Gastrocnemius medialis (tissue), 4 donors: ENCODE measurements at places on chromosomes 4 and X. TPM values are rescaled to one million over a fixed set of nuclear protein-coding genes. Genes with fewer than 3 reads are reported as not detected.

DNA sequence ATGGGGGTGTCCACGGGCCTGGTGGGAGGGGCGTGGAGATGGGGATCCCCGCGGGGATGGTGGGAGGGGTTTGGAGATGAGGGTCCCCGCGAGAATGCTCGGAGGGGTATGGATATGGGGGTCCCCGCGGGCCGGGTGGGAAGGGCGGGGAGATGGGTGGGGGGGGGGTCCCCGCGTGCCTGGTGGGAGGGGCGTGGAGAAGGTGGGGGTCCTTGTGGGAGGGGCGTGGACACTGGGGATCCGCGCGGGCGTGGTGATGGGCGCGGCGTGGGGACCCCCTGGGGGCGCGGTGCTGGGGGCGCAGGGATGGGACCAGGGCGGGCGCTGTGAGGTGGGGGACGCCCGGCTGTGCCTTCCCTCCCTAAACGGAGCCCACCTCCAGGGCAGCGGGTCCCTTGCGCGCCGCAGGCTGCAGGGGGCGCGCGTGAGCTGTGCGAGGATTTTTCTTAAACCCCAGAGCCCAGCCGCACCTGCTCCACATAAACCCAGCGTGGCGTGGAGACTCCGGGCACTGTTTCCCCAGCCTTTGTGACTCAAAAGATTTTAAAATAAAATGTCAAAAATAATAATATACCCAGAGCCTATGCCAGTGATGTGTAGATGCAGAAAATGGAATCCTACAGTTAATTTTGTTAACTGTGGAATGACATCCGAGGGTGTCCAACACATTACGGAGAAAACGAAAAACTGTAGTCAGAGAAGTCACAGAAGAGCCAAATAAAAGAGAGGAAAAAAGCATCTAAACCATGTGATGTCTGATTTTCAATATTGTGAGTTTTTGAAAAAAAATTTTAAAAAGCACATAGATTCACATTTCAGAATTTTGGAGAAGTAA, 1.5 kb upstream of the ASMTL start:
- H3K27me3 ChIP-seq, result no peaks in the 10 kb centered on the region
- peaks cover 10% of the 10 kb centered on the region for H3K4me1 ChIP-seq
- H3K36me3 ChIP-seq, result no peaks in the 10 kb centered on the region
- H3K27ac ChIP-seq, result peak overlapping the region; percentile 85

- peak overlapping the region; percentile 53 for H3K27ac ChIP-seq
- no peak for DNase-seq
- H3K27me3 ChIP-seq, result no peaks in the 10 kb centered on the region
- H3K4me3 ChIP-seq, result no peak overlapping the region
- peaks cover 22% of the 10 kb centered on the region for H3K4me1 ChIP-seq
- H3K36me3 ChIP-seq, result peaks cover 2% of the 10 kb centered on the region
Measured at GRCh38 chr4:23814996-23815660, 74.7 kb downstream of the PPARGC1A start.

MAGEB4 gene
- total RNA-seq, result not detected

DNA sequence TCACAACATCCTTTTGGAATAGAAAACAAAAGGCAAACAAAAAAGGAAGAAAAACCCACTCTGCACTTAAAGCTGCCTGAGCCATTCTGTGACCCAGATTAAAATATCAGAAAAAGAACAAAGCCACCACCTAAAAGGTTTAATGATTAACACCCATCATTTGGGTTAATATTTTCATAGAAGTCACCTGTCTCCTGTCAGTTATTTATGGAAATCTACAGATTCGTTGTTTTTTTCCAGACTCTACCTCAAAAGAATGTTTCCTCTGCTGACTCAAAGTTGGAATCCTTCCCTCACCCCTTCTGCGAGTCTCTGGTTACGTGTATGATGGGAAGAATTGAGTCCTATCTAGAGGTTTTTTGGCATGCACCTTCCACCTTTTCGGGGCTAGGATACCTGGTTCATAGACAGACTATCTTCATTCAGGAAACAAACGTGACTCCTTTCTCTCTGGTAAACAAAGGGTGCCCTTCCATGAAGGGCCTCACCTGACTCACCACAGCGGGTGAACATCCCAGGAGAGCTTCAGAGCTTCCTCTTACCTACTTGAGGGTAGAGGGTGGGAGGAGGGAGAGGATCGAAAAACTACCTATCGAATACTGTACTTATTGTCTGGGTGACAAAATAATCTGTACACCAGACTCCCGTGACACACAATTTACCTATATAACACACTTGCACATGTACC, 19.6 kb upstream of the CA5B start:
- H3K36me3 ChIP-seq, result no peaks in the 10 kb centered on the region
- no peaks in the 10 kb centered on the region for H3K27me3 ChIP-seq
- H3K4me3 ChIP-seq, result no peak overlapping the region
- H3K27ac ChIP-seq, result no peak overlapping the region

ASMT gene
- not detected for total RNA-seq

DNA sequence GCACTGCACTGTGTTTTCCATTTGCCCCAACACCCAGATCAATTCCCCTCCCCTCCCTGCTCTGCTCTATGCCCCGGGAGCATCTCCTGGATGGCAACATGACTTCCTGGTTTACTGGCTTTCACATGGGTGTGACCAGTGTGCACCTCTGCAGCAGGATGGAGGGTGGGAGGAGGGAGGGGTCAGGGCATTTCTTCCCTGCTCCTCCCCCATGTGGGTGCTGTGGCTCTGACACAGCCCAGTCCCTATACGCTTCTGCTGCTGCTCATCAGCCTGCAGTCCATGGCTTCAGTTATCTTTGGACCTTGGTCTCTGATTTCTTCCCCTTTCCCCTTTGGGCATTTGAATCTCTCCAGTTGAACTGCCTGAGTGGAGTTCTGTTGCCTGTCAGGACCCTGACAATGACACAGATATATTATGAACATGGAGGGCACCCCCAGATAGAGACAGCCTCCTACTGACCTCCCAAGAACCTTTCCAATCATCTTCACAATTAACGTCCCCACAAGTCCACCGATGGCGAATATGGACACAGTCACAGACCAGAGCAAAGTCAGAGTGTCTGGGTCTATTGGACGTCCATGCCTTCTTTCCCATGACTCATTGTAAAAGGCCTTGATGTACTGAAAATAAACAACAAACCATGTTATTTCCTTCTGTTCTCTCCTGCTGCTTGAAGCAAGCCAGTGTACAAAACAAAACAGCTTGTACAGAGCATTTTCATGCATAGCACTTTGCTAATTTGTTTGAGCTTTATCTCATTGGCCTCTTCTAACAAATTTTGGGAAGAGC, 24.8 kb downstream of the SLC2A9 start:
- H3K27me3 ChIP-seq, result no peaks in the 10 kb centered on the region
- H3K4me1 ChIP-seq, result no peaks in the 10 kb centered on the region

DNA sequence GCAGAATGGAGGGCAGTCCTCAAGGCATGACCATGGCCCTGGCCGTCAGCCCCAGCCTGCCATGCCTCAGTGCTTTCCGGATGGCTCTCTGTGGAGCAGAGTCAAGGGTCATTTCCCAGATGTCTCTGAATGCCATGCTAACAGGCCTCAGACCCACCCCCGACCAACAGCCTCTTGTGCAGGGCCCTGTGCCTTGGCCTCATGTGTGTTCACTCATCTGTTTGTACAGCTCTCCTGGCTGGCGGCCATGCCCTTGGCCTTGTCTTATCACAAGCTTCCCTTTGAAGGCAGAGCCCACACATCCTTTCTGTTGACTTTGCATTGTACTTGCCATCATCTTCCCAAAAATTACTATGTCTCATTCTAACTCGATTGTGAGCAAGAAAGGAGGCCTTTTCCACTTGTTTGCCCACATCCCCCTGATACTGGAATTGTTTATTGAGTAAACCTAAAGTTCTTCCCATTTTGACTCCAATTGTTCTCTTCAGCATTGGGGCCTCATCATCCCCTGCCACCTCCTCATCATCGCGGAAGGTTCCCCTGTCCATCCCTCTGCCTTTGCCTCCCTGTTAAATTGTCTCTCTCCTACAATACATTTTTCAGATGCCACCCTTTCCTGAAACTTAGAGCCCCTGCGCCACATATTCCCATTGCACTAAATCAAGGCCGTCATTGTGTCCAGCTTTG, 6.3 kb downstream of the CA5B start:
- no peaks in the 10 kb centered on the region for H3K27me3 ChIP-seq
- DNase-seq, result no peak
- no peaks in the 10 kb centered on the region for H3K4me1 ChIP-seq
- H3K27ac ChIP-seq, result no peak overlapping the region
- no peaks in the 10 kb centered on the region for H3K36me3 ChIP-seq

DNA sequence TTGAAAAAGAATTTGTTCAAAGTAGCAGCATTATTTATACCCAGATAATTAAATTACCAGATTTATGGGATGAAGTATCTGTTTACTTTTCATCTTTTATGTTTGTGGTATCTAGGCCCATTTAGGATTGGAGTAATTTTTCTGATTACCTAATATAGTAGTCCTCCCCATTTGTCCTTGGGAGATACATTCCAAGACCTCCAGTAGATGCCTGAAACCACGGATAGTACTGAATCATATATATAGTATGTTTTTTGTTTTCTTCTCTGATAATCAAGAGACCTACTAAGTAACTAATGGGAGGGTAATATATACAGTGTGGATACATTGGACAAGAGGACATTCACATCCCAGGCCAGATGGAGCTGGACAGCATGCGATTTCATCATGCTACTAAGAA, 30.7 kb upstream of the PTPN13 start:
- no peak for DNase-seq
- no peaks in the 10 kb centered on the region for H3K4me1 ChIP-seq

GRCh38 chr4:147543034-147543433, 62.1 kb downstream of the EDNRA start:
- H3K27ac ChIP-seq, result no peak overlapping the region
- no peak overlapping the region for H3K4me3 ChIP-seq
- no peaks in the 10 kb centered on the region for H3K27me3 ChIP-seq
- H3K36me3 ChIP-seq, result no peaks in the 10 kb centered on the region

GPRASP2 gene
- total RNA-seq, result 1.3 TPM

GRCh38 chr4:129163427-129163826, 67.5 kb downstream of the C4orf33 start:
- no peak overlapping the region for H3K27ac ChIP-seq
- H3K36me3 ChIP-seq, result no peaks in the 10 kb centered on the region
- no peak for DNase-seq
- no peaks in the 10 kb centered on the region for H3K27me3 ChIP-seq
- no peaks in the 10 kb centered on the region for H3K4me1 ChIP-seq

GRCh38 chrX:8672176-8672575, 59.8 kb downstream of the ANOS1 start:
- no peaks in the 10 kb centered on the region for H3K36me3 ChIP-seq
- H3K4me3 ChIP-seq, result no peak overlapping the region
- H3K4me1 ChIP-seq, result peaks cover 4% of the 10 kb centered on the region
- no peak for DNase-seq
